ENCODE measurements at places on chromosomes 6 and 20.

- no peak for DNase-seq
Measured at GRCh38 chr6:82057846-82058554, 189.5 kb downstream of the IBTK start.

- no peak for DNase-seq
Measured at GRCh38 chr6:95867205-95867604, 148.6 kb upstream of the FUT9 start.

- no peak for DNase-seq
Measured at GRCh38 chr6:49299279-49299678, 163.8 kb downstream of the MMUT start.

GRCh38 chr6:45494416-45495135, 116.8 kb upstream of the SUPT3H start:
- DNase-seq: no peak

DNA sequence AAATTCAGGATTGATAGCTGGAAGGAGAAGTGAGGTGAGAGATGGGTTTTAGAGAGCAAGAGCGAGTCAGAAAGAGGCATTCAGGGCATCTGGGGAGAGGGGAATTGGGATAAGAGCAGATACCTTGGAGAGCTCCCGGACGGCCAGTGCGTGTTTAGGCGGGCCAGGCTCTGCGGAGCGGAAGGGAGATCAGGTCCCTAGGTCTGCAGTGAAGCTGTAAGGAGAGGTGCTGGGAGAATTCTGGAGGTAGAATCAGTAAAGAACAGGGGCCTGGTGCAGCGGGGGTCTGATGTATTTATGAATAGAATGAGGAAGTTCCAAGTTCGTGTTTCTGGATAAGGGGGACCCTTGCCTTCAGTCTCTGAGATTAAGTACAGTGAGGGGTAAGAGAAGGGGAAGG, 47.4 kb upstream of the FAM83D start:
- DNase-seq: no peak

DNA sequence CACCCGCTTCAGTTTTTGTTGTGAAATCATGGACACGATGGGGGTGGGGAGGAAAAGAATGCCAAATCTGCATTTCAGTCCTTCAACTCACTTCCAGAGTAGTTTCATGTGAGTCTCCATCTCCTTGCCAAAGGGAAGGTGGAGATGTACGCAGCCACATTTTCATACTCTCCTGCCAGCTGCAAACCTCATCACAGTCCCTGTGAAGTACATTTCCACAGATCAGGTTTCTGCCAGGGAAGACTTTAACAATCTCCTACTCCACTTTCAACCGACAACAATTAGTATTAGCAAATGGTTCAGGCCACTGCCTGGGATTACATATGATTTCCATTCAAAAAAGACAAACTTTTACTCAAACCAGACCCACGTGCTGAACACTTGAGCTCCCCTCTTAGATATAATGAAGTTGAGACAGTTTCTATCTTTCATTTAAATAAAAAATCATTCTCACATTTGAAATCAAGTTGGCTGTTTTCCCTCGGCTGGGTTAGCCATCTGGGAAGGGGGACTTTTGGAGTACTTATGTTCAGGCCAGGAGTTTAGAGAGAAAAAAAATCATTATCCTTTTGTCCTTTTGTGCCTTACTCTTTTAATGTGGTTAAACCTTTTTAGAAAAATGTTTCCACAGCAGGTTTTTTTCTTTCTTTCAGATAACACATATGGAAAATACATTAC, 51.0 kb upstream of the CEP162 start:
- no peak for DNase-seq

GRCh38 chr20:34875642-34876405, 588 bp upstream of the ACSS2 start:
- DNase-seq: no peak

DNA sequence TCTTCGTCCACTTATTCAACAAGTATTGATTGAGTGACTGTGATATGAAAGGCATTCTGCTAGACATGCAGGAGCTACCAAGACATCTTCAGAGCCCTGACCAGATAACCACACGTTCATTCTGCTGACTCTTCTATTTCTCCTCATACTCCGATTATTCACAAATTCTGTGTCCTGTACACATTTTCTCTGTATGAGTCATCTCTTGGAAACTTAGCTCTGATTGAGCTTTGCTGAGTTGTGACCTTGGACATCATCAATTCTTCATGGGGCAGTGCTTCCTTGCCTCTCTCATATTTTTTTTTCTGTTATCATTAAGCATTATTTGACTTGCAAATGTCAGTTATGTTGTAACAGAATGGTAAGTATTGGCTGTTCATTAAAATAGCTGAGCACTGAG, 351.6 kb upstream of the CNR1 start:
- DNase-seq: no peak

- no peak for DNase-seq
Measured at GRCh38 chr6:151089978-151090377, 149.8 kb upstream of the AKAP12 start.

GRCh38 chr6:168513766-168514165, 72.8 kb downstream of the SMOC2 start:
- DNase-seq: no peak

- no peak for DNase-seq
Measured at GRCh38 chr6:162675503-162675902, 52.1 kb downstream of the PRKN start.
